AG10803 (cell line): ENCODE measurements at places on chromosomes 16 and 17.
A peak's percentile ranks its signal among the peaks of the same experiment; 100 is the strongest.

DNA sequence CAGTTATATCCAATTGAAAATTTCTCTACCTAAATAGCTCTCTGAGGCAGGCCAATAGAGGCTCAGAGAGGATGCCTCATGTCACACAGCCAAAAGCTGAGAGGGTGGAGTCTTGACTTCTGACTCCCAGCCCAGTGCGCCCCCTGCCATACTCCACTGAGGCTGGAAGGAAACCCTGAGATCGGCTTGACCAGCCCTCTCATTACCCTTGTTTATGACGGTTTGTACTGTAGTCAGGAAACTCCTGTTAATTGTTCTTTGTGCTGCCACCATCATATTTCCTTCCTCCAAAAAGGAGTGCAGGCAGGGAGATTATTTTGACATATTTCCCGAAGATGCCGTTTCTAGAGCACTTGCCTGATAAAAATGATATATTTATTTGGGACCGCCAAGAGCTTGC lies 107.9 kb downstream of the AIPL1 start:
- DNase-seq, result no peak

GRCh38 chr16:53546988-53547391 lies 44.0 kb upstream of the AKTIP start:
- DNase-seq, result no peak

DNA sequence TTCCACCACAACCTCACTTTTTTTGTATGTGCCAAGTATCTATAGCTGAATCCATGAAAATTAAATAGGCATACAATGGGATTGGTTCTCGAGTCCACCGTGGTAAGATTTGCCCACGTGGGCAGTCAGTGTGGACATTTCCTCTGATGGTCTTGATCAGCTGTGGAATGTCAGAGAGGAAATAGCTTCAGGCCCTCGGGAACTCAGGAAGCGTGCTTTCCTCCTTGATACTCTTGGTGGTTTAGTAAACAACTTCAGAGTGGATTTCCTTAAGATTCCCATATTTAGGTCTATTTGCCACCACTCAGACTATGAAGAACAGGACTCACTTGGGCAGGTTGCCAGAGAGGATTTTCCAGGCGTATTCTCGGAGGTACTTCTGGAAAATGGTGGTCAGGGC lies 152.5 kb downstream of the VPS53 start:
- DNase-seq, result no peak

- DNase-seq, result no peak
Observed at GRCh38 chr17:10585529-10585928, 36.1 kb upstream of the MYH2 start.

DNA sequence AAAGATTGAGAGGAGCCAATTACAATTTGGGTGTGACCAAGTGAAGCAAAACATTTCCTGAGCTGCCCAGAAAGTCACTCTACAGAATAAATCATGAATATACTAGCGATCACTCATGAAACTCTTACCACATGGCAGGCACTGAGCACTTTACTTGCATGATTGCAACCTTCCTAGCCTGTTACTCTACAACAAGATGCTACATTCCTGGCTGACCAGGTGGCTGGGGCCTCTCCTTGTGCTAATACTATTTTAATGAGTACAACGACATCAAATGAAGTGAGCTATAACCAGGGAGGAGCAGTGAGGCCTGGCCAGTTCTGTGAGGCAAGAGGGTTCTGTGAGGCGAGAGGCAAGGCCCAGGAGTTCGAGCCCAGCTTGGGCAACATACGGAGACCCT lies 75.2 kb downstream of the CPPED1 start:
- peak; percentile 22 for DNase-seq

GRCh38 chr17:6870841-6871240 lies 39.3 kb upstream of the TEKT1 start:
- no peak for DNase-seq

DNA sequence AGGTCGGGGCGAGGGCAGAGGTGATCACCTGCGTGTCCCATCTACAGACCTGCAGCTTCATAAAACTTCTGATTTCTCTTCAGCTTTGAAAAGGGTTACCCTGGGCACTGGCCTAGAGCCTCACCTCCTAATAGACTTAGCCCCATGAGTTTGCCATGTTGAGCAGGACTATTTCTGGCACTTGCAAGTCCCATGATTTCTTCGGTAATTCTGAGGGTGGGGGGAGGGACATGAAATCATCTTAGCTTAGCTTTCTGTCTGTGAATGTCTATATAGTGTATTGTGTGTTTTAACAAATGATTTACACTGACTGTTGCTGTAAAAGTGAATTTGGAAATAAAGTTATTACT lies 28.9 kb downstream of the STH start:
- DNase-seq, result no peak

DNA sequence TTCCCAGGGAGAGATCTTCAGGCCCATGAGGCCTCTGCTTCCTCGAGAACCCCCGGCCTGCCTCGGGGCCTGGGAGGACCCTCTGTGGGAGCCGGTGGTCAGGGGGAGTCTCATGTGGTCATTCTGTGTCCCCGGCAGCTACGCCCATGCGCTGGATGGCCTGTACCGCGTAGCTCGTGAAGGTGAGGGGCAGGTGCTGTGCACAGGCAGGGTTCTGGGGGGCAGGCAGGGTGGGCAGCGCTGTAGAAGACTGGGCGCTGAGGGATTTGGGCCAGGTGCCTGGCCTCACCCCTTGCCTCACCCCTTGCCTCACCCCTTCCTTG lies 4.6 kb downstream of the SLC25A10 start:
- DNase-seq, result no peak

- DNase-seq, result no peak
Observed at GRCh38 chr16:70687102-70687511, 1.3 kb upstream of the MTSS2 start.

DNA sequence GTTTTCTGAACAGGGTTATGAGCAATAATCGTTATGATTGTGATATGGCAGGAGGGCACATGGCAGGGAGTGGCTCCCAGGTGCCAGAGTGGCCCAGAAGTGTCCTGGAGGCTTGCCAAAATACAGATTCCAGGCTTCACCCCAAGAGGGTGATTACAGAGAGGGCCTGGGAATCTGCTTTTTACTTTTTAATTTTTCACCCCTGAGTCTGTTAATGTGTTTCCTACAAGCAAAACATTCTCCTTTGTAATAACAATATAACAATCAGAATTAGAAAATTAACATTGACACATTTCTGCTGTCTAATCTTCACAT lies 212.4 kb downstream of the SNX29 start:
- no peak for DNase-seq

DNA sequence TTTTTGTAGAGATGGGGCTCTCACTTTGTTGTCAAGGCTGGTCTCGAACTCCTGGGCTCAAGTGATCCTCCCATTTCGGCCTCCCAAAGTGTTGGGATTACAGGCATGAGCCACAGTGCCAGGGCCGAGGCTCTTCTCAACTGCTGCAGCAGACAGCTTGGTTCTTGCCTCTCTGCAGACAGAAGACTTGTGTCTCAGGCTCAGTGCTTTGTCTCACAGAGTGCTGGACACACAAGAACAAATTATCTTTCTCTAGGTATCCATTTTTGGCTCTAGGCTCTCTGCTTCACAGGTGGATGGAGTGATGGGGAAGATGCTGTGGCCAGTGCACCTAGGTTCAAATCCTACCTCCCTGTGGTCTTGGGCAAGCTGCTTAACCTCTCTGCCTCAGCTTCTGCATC lies 80.8 kb upstream of the RNU2-1 start:
- DNase-seq, result no peak

GRCh38 chr16:31201582-31202413 lies 762 bp downstream of the PYCARD start:
- DNase-seq, result no peak

DNA sequence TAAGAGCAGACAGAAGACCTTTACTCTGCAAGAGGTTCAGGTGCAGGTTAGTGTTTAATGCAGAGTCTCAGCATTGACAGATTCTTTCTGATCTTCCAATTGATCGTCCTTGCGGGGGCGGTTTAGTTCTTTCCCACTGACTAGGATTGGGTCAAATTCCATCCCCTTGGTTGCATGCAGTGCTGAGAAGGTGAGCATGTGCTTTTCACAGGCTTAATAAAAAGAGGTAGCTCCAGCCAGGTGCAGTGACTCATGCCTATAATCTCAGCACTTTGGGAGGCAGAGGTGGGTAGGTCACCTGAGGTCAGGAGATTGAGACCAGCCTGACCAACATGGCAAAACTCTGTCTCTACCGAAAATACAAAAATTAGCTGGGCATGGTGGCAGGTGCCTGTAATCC lies 7.5 kb upstream of the ITGAD start:
- DNase-seq, result no peak

DNA sequence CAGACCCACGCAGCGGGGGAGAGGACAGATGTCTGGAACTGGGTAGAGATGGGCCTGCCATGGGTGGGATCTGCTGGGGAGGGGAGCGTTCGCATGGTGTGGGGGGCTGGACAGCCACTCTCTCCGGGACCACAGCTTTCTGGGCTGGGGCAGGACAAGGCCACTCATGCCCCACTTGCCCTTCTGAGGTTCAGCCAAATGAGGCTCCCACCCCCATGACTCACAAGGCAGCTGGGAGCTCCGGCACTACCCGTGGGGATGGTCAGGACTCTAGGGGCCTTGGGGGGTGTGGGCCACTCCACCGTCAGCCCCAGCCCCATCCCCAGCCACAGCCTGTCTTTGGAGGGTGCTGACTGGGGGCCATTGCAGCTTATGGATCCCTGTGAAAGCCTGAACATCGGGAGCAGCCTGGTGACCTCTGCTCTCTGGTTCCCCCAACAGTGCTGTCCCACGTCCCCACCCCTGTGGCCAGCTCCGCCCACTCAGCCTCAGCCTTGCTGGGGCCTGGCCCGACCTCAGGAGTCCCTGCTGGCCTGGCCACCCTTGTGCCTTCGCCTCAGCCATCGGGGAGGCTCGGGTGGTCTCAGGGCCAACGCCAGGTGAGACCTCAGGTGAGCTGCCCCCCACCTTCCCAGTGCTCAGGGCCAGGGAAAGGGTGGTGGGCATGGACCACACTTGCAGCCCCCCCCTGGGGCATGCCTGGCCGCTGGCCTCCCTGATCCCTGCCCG lies 4.7 kb upstream of the CDH15 start:
- no peak for DNase-seq

DNA sequence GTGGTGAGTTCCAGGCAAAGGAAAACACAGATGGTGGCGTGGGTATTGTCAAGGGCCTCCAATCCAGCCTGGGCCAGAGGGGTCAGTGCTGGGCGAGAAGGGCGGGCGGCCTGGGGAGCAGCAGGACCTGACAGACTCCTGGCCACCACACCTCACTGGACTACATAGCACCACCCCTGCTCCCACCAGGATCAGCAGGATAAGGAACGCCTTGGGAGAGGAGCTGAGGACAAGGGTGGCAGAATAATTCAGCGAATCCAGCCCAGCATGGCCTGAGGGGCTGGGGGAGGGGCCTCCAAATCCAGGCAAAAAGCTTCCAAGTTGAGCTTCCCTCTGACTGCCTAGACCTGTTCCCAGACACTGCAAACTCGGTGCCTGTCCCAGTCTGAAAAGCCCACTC lies 6.5 kb downstream of the DLX4 start:
- DNase-seq, result no peak

- DNase-seq, result no peak
Observed at GRCh38 chr17:58315750-58316149, 12.8 kb downstream of the TSPOAP1 start.

DNA sequence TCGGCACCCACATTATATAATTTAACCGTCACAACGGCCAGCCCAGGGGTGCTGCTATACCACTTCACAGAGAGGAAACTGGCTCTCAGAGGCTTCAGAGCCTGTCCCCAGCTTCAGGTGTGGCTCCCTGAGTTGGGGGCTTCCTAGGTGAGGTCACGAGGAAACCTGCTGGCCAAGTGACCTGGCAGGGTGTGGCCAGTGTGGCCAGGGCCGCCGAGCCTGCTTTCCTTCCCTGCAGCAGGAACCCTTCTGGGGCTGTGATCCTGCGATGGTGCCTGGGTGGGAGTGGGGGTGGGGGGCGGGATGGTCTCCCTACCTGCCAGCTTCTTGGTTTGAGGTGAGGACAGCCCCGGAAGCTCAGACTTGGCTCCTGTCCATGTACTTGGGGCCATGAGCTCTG lies 39.9 kb downstream of the ADCY7 start:
- DNase-seq, result no peak

DNA sequence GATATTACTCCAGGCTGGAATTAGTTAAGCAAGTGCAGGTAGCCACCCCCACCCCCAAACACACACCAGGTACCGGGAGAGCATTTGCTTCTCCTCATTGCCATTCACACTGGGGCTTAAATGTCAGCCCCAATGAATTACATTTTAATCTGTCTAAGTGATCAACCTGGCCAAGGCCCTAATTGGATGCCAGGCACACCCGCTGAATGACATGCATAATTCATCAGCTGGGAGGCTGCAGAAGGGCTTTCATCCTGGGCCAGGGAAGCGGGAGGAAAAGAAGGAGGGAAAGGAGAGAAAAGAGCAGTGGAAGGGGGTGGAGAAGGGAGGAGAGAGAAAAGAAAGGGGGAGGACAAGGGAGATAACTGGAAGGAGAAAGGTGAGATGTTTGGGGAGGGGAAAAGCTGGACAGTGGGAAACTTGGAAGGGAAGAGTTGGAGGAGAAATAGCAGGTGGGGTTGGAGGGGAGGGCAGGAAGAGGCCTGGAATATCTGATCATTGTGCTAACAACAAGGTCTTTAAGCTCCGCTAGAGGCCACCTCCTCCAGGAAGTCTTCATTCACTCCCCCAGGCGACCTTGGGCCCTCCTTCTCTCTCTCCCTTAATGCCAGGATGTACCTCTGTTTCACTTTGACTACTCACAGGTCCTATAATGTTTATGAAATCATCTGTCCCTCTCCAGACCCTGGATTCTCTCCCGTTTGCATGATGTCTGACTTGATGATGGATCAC lies 40.1 kb upstream of the CES5A start:
- no peak for DNase-seq

DNA sequence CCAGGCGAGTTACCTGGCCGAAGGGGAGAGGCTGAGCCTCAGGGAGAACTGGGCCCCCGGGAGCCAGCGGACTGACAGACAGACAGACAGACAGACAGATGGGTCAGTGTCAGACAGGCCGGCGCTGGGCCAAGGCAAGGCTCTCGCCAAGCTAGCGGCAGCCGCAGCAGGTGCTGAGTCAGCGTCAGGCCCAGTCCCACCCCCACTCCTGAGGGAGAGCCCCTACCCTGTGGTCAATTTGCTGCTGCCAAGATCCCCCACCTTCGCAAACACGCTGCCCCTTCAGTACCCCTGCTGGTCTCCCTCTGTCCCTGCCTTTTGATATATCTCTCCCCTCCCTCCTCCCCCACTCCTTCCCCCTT lies 1.5 kb downstream of the FGF11 start:
- DNase-seq, result no peak

DNA sequence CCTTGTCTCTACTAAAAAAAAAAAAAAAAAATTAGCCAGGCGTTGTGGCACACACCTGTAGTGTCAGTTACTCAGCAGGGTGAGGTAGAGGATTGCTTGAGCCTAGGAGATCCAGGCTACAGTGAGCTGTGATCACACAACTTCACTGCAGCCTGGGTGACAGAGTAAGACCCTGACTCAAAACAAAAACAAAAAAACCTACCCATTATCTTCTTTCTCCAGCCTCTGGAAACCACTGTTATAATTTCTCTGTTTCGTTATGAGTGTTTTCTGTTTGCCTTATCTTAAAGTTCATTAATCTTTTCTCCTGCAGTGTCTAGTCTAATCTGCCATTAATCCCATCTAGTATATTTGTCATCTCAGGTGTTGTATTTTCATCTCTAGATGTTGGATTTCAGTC lies 18.6 kb upstream of the CLTC start:
- DNase-seq, result no peak

GRCh38 chr17:8314797-8315763 lies 5.0 kb downstream of the ARHGEF15 start:
- no peak for DNase-seq
